CD4-positive, alpha-beta memory T cell (primary cell): ENCODE measurements at places on chromosomes 2 and 18. TPM values are rescaled to one million over a fixed set of nuclear protein-coding genes. Genes with fewer than 3 reads are reported as not detected.

DNA sequence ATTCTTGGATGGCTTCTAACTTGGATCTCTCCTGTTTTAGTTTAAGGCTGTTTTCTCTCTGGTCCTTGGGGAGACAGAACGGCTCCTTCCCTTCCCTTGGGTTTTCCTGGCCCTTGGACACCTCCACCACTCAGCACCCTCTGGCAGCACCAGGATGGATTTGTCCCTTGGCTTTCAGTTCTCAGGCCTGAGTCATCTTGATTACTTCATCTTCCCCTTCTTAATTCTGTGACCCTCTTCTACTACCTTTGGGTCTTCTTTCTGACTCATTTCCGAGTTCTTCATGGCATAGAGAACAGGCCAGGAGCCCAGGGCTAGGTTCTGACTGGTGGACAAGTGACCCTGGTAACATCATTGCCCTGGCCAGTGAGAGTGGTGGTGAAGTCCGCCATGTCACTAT lies 14.9 kb downstream of the IGFBP2 start:
- no peak for DNase-seq

GRCh38 chr2:27024812-27025211 lies 8.0 kb upstream of the TMEM214 start:
- no peak for DNase-seq

- DNase-seq, result peak; percentile 5
These were observed 102.3 kb upstream of the SMAD7 start for GRCh38 chr18:49052891-49053644.

The ATP6V1B1 gene
- not detected for total RNA-seq
